Endothelial cell of umbilical vein (primary cell): ENCODE measurements at places on chromosomes 7 and 10.

DNA sequence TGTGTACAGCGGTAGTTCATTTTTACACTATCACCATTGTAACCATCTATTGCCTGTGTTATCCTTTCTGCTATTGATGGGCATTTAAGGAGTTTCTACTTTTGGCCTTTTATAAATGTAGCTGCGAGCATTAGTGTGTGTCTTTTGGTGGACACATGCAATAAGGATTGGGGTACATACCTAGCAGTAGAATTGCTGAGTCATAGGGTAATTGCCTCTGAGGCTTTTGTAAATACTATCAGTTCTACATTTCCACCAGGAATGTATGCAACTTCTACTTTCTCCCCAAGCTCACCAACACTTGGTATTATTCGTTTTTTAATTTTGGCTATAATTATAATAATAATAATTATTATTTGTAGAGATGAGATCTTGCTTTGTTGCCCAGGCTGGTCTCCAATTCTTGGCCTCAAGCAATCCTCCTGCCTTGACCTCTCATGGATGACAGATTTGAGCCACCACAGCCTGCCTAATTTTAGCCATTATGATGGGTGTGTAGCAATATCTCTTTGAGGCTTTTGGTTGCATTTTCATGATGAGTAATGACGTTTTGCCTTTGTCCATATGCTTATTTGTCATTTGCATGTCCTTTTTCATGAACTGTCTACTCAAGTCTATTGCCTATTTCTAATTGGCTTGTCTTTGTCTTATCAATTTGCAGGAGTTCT, 277.0 kb downstream of the ACTR3B start:
- no peak overlapping the region for H3K4me3 ChIP-seq
- H3K36me3 ChIP-seq: no peaks in the 10 kb centered on the region
- H3K27ac ChIP-seq: no peak overlapping the region
- DNase-seq: no peak
- H3K27me3 ChIP-seq: no peaks in the 10 kb centered on the region
- no peaks in the 10 kb centered on the region for H3K4me1 ChIP-seq

DNA sequence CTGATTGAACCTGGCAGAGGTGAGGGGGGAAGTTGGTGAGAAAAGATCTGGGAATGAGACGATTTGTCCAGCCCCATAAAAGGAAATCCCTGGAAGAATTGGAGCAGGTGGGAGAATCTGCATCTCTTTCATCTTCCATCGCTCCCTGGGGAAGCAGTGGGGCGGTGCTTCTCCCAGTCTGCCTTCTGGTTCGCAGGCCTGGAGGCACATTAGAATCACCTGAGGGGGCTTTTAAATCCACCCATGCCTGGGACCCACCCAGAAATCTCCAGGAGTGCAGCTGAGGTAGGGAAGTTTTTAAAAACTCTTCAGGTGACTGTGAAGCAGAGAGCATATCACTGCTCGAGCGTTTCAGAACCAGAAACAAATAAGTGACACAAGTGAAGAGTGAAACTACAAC, 26.7 kb upstream of the SYPL1 start:
- no peak overlapping the region for H3K27ac ChIP-seq
- no peak overlapping the region for H3K4me3 ChIP-seq
- no peaks in the 10 kb centered on the region for H3K36me3 ChIP-seq
- no peaks in the 10 kb centered on the region for H3K4me1 ChIP-seq
- H3K27me3 ChIP-seq: peaks cover 41% of the 10 kb centered on the region

DNA sequence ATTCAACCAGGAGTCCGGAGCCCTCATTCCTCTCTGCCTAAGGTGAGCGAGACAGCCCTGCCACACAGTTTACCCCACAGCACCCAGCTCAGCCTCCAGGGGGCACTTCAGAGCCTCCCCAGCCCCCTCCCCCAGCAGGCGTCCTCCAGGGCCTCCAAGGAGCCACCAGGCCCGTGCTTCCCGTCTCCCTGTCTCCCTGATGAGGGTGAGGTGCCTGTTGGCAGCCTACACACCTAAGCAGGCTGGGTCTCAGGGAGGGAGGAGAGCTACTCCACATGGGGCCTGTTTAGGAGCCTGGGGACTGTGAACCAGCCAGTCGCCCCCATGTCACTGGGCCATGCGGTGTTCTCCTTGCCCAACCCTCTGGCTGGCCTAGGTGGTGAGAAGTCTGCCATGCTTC, 28.9 kb upstream of the TRIM8 start:
- H3K27me3 ChIP-seq: no peaks in the 10 kb centered on the region
- DNase-seq: peak; percentile 29
- H3K4me1 ChIP-seq: peaks cover 52% of the 10 kb centered on the region
- H3K4me3 ChIP-seq: no peak overlapping the region

DNA sequence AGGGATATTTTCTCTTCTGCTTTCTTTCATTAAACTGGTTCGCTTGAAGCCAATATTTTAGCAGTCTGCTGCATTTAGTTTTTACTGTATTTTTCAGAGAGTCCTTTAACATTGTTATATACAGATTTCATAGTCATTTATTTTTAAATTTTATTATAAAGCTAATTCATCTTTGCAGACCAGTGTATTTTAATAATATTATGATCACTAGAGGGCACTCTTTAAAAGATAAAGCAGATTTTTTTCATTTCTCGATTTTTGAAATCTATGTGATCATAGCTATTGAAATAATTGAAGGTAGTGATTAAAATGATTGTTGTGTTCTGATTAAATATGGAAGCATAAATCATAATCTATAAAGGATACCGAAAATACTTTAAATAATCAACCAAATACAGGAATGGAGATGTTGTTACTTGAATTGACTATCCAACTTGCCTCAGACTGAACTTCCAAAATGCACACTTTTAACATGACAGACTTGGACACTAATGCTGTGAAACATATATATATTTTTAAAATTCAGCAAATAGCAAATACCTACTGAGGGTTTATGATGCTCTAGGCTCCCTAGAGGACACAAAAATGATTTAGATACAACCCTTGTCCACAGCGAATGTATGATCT, 35.2 kb downstream of the ST7 start:
- H3K4me3 ChIP-seq: no peak overlapping the region
- H3K4me1 ChIP-seq: no peaks in the 10 kb centered on the region
- no peaks in the 10 kb centered on the region for H3K36me3 ChIP-seq

DNA sequence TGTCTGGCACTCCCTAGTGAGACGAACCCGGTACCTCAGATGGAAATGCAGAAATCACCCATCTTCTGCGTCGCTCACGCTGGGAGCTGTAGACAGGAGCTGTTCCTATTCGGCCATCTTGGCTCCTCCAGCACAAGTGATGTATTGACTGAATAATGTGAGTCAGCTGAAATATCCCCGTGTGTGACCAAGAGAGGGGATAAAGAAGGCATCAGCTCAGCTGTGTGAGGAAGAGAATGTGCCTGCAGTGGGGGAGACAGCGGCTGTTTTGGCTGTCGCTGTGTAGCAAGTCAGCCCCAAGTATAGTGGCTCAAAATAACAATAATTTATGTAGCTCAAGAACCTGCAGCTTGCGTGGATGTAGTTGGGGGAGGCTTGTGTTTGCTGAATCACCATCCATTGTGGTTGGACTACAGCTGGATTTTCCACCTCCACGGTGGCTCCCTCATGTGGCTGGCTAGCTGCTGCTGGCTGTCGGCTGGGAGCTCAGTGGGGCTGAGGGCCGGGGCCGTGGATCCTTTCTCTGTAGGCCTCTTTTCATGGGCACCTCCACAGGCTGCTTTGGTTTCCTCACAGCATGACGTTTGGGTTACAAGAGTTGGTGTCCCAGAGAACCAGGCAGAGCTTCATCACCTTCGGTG, 434.5 kb downstream of the CCSER2 start:
- H3K27ac ChIP-seq: no peak overlapping the region
- DNase-seq: no peak
- H3K4me1 ChIP-seq: no peaks in the 10 kb centered on the region
- H3K4me3 ChIP-seq: no peak overlapping the region
- no peaks in the 10 kb centered on the region for H3K36me3 ChIP-seq

GRCh38 chr10:30151581-30152389, 92.4 kb upstream of the JCAD start:
- no peaks in the 10 kb centered on the region for H3K36me3 ChIP-seq
- no peak overlapping the region for H3K4me3 ChIP-seq
- H3K27me3 ChIP-seq: peaks cover 2% of the 10 kb centered on the region
- H3K27ac ChIP-seq: no peak overlapping the region
- peaks cover 16% of the 10 kb centered on the region for H3K4me1 ChIP-seq

- no peaks in the 10 kb centered on the region for H3K36me3 ChIP-seq
- no peak overlapping the region for H3K4me3 ChIP-seq
- H3K27ac ChIP-seq: no peak overlapping the region
- no peaks in the 10 kb centered on the region for H3K27me3 ChIP-seq
- DNase-seq: no peak
Observed at GRCh38 chr10:73092830-73093229, 3.8 kb downstream of the P4HA1 start.

- no peak for DNase-seq
- no peak overlapping the region for H3K4me3 ChIP-seq
- peaks cover 10% of the 10 kb centered on the region for H3K36me3 ChIP-seq
- no peaks in the 10 kb centered on the region for H3K4me1 ChIP-seq
- no peak overlapping the region for H3K27ac ChIP-seq
- H3K27me3 ChIP-seq: no peaks in the 10 kb centered on the region
Observed at GRCh38 chr7:73437621-73438416, 4.2 kb downstream of the FZD9 start.

GRCh38 chr7:116671681-116672595, at the start of gene MET:
Gene MET, plus strand, starts transcription at chr7:116672196. Its CDS starts 26,889 bp downstream, at chr7:116699085.
- H3K36me3 ChIP-seq: no peaks in the 10 kb centered on the region
- no peaks in the 10 kb centered on the region for H3K27me3 ChIP-seq

DNA sequence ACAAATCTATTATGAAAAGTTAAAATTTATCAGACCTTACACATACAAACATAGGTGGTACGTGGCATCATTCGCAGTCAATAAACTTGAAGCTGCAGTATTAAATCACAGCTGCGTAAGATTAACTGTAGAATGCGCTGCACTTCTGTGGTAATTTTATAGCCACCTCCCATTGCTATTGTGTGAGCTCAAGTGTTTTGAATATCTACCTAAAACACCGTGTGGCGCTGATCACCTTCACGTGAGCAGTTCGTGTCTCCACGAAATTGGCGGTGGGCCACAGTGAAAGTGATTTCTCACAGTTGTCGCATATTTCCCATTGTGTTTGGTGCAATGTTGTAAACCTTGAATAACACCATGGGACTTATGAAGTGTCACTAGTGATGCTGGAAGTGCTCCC, 102.8 kb downstream of the PLPP4 start:
- H3K27me3 ChIP-seq: no peaks in the 10 kb centered on the region
- DNase-seq: no peak
- no peaks in the 10 kb centered on the region for H3K4me1 ChIP-seq
- H3K36me3 ChIP-seq: no peaks in the 10 kb centered on the region
- H3K4me3 ChIP-seq: no peak overlapping the region

DNA sequence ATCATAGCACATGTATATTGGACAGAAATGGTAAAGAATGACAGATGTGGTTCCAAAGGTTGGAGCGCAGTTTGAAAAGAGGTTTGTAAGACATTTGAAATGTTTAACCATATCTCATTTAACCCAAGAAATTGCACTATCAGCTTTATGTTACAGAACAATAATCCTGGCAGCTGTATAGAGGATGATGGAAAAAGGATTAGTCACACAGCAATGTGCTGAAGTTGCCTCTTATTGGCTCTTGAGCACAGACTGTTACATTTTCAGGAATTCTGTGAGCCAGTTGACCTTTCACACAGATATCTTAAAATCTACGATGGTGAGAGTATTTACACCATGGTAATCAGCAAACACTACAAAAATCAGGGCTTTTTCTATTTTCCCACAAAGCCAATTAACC, 3.9 kb downstream of the COG5 start:
- H3K27ac ChIP-seq: no peak overlapping the region
- peaks cover 24% of the 10 kb centered on the region for H3K4me1 ChIP-seq
- no peaks in the 10 kb centered on the region for H3K27me3 ChIP-seq
- H3K36me3 ChIP-seq: peaks cover 8% of the 10 kb centered on the region
- DNase-seq: peak; percentile 57
- H3K4me3 ChIP-seq: no peak overlapping the region

DNA sequence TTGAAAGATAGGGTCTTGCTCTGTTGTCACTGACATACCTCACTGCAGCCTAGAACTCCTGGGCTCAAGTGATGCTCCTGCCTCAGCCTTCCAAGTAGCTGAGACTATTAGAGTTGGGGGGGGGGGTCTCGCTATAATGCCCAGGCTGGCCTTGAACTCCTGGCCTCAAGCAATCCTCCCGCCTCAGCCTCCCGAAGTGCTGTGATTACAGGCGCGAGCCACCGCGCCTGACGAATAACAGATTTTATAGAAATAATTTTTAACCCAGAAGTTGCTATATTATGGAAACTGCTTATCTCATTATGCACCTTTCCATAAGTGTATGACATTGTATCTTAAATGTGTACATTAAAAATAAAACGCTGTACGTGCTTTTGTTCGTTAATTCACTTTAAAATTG, 846 bp downstream of the ANKRD26 start:
- peaks cover 8% of the 10 kb centered on the region for H3K4me1 ChIP-seq
- no peaks in the 10 kb centered on the region for H3K36me3 ChIP-seq
- H3K27ac ChIP-seq: peak overlapping the region; percentile 66
- no peak for DNase-seq

DNA sequence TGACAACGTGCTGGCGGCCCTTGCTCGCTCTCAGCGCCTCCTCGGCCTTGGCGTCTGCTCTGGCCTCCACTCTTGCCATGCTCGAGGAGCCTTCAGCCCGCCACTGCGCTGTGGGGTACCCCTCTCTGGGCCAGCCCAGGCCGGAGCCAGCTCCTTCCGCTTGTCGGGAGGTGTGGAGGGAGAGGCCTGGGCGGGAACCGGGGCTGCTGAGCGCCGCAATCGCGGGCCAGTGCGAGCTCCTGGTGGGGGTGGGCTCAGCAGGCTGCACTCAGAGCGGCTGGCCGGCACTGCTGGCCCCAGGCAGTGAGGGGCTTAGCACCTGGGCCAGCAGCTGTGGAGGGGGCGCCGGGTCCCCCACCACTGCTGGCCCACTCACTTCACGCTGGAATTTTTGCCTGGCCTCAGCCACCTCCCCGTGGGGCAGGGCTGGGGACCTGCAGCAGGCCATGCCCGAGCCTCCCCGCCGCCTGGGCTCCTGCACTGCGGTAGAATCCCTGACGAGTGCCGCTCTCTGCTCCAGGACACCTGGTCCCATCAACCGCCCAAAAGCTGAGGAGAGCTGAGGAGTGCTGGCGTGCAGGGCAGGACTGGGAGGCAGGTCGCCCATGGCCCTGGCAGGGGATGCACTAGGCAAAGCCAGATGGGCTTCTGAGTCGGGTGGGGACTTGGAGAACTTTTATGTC, 372.2 kb upstream of the NRG3 start:
- no peak for DNase-seq
- H3K27me3 ChIP-seq: no peaks in the 10 kb centered on the region
- no peak overlapping the region for H3K4me3 ChIP-seq
- no peak overlapping the region for H3K27ac ChIP-seq
- H3K4me1 ChIP-seq: no peaks in the 10 kb centered on the region

- no peak for DNase-seq
- H3K4me3 ChIP-seq: no peak overlapping the region
- H3K4me1 ChIP-seq: no peaks in the 10 kb centered on the region
- H3K27ac ChIP-seq: no peak overlapping the region
- peaks cover 34% of the 10 kb centered on the region for H3K27me3 ChIP-seq
Observed at GRCh38 chr7:128219636-128220035, 21.4 kb upstream of the LEP start.

- H3K4me3 ChIP-seq: no peak overlapping the region
- no peaks in the 10 kb centered on the region for H3K4me1 ChIP-seq
- peaks cover 3% of the 10 kb centered on the region for H3K27me3 ChIP-seq
Observed at GRCh38 chr7:88328787-88329186, 22.1 kb upstream of the STEAP4 start.

- peaks cover 7% of the 10 kb centered on the region for H3K27me3 ChIP-seq
- no peak overlapping the region for H3K4me3 ChIP-seq
- no peak overlapping the region for H3K27ac ChIP-seq
- no peaks in the 10 kb centered on the region for H3K4me1 ChIP-seq
- no peaks in the 10 kb centered on the region for H3K36me3 ChIP-seq
Observed at GRCh38 chr7:151793991-151794507, 82.9 kb downstream of the PRKAG2 start.
